ENCODE measurements at places on chromosomes 4 and X.

DNA sequence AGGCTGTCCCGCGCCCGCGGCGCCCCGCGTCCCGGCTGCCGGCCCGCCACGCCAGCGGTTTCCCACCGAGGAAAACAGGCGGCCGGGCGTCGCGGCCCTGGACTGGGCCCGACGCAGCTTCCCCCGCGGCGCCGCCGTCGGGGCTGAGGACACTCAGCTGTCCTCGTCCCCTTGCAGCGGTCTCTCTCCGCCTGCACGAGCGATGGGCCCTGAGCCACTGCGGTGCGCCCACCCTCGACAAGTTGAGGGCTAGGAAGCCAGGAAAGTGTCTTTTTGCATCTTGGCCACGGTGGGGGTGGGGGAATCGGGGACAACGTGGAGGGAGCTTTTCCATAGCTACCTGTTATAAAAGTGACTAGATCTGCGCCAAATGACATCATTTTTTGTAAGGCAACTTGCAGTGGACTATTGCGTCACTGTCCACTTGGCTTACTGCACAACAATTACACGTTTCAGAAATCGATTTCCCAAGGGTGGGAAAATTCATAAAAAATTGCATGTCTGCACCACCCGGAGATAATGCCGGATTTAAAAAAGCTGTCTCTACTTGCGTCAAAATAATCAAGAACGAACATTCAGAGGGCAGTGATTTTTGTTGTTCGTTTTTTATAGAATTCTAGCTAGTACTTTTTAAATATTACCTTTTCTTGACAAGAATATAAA, 1.1 kb downstream of the KLHL15 start:
- DNase-seq = no peak

- no peak for DNase-seq
Measured at GRCh38 chr4:3857269-3857926, 91.2 kb downstream of the ADRA2C start.

DNA sequence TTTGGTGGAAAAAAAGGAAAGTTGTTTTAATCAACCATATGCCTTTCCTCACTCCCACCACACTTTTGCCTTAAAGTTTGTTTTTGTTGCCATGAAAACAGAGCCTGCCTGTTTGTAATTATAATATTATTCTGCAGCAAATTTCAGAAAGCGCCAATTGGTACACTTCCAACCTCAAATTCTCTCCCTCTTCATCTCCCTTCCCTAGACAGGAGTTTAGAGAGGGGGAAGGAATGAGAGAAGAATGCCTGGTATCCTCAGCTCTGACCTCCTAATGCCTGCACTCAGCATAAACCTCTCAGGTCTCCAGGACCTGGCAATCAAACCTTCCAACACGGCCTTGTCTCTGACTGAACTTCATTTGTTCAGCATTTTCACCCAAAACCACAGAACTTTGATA, 138.4 kb upstream of the HCCS start:
- no peak for DNase-seq

DNA sequence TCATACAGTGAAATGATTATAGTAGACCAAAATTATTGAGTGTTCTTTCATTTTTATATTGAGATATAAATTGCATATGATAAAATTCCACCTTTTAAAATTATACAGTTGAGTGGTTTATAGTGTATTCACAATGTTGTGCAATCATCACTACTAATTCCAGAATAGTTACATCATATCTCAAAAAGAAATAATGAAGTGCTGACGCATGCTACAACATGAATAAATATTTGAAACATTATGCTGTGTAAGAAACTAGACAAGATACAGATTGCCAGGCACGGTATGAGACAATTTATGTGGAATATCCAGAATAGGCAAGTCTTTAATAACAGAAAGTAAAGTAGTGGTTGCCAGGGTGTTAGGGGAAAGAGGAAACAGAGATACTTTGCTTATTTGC, 871.7 kb downstream of the FAM133A start:
- DNase-seq = no peak

- DNase-seq = no peak
Measured at GRCh38 chr4:39353478-39354253, 12.5 kb downstream of the RFC1 start.

DNA sequence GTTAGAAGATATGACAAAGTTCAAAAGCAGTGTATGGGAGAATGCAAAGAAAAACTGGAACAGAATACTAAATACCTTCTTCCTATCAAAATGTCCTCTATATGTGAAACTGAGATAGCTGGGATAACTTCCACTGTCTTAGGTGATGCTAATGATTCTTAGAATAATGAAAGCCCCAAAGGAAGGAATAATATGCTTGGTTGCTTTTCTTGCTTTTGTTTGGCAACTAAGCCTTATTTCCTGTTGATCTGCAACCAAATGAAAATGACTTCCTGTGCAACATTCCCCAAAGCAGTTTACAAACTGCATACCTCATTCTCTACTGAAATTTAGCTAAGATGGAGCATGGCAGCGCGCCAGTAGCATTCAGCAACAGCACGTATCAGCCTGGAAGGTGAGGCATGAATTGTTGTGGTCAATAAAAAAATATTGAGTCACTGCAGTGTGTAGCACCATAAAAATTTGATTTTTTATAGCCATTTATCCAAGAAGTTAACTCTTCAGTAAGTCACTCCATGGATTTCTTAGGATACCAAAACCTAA, 18.7 kb downstream of the NDNF start:
- no peak for DNase-seq

- DNase-seq = no peak
Measured at GRCh38 chrX:94961730-94962129, 1287.7 kb downstream of the FAM133A start.

DNA sequence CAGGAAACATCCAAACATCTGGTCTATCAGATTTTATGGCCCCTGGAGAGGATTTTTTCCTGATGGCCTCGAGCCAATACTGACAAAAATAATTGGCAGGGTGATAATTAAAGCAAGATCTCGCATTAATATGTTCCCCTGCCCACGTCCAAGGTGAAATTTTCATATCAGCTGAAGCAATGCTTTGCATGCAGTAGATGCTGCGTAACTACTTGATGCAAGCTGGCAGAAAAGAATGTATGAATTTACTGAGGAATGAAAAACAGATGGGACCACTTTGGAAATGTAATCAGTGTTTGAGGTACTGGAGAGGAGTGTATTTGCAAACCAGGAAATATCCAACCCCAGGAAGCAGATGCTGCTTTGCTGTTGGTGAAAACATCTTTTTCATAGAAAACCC, 36.8 kb upstream of the REST start:
- no peak for DNase-seq

DNA sequence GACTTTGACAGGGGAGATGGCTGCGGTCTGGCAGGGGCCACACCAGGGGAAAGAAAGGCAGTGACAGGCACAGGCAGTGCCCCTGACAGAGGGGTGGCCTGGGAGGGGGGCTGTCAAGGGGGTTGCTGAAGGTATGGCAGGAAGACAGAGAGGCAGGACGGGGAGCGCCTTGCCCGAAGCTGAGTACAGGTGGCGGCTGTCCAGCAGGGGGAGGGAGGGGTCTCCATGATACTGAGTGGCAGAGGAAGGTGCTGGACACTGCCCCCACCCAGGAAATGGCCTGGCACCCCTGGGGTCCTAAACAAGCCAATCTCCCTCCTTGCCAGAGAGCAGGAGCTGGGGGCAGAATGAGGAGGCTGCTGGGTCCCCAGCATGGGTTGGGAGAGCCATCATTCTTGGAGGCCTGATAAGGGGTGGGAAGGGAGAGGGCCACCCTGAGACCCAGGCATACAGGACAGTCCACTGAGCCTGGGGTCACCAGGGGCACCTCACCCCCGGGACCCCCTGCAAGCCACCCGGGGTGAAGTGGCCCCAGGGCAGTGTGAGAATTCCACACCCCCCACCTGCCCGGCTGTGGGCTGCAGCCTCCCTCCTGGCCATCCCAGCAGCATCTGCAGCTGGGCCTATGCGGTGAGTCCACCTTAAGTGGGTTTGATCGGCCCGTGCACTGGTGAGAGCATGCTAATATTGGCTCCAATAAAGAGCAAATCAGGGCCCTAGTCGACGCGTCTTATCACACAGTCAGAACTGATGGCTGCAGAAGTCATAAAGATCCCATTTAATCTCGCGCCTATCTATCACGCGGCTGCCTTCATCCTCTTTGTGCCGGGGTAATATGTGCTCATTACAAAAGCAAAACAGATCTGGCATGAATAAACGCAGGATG, 108.5 kb downstream of the FAM53A start:
- DNase-seq = no peak

DNA sequence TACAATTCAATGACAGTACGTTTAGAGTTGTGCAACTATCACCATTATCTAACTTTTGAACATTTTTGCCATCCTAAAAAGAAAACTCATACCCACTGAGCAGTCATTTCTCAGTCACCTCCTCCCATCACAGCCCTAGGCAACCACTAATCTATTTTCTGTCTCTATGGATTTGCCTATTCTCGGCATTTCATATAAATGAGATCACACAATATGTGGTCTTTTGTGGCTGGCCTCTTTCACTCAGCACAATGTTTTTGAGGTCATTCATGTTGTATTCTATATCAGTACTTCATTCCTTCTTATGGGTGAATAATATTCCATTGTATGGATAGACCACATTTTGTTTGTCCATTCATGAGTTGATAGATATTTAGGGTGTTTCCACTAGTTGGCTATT, 103.0 kb downstream of the PPEF1 start:
- DNase-seq = no peak

DNA sequence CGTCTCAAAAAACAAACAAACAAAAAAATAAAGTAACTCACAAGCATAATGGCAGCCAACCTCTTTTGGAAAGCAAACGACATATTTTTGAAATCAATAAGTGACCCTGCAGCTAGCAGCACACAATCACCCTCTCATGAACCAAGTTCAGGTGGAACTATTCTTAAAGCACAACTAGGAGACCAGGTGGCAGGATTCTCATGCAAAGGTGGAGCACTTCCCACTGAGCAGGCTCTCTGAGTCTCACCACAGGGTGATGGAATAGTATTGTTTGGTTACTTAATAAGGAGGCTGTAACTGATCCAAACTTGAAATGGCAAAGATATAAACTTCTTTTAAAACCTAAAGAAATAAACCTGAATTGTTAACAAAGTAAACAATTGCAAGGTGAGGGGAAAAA, 1293.1 kb downstream of the PCDH19 start:
- no peak for DNase-seq

DNA sequence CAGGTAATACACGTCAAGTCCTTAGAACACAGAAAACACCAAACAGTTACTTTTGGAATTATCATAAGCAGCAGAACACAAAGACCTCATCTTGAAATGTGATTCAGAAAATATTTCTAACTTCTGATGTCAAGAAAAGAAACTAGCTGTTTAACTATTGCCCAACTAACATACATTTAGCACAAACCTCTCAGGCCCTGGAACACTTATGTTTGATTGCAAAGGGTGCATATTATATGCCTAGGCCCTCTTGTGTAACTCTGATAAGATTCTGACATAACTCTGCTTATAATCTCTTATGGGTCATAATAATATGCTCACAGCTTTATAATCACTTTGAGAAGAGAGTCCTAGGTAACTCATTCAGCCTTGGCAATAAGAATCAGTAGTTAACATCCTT, 62.6 kb downstream of the TBC1D9 start:
- DNase-seq = no peak

DNA sequence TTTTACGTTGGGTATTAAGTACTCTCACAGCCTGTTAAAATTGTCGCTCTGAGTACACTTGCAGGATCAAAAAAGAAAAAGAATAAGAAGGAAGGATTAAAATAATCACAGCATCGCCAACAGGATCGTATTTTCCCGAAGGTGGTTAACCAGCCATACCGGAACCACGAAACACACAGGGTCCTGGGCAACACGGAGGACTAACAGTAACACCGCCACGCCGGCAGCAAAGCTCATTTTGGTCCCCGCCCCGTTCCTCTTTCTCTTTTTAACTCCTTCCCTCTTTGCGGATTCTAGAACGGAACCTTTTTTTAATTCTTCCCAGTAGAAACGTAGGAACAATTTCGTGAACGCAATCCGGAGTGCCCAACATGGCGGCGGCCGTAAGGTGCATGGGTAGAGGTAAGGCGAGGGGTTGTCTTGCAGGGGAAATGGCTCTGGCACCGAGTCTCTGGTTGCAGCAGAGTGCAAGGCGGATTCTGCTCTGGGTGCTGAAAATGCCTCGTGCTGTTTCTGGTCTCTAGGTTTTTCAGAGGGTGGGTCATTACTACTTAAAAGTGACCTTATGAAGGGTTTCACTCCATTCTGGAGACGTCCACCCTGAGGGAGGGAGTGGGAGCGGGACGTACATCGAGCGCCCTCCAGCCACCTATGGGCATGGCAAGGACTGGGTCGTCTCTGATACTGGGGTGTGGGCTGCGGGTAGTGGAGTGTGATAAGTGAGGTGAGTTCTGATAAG, at the start of gene MRPL1:
MRPL1 (plus strand) TSS at position 353 of the 739 bp plus-strand sequence; CDS start at position 372, 19 bp downstream.
- DNase-seq = peak; percentile 86

DNA sequence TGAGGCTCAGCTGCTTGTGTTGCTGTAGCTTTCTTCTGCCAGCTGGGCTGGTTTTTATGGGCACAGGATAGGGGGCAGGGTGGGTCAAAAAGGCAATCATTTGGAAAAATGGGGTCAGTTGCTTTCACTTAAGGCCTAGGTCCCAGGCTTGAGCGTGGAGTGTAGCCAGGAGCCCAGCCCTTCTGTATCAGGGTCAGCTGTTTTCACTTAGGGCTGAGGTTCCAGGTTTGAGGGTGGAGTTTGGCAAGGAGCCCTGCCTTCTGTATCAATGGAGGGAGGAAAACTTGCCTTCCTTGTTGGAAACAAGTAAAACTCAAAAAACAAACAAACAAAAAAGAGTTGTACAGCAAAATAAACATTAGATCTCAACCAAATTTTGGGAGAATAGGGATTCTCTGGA, 37.0 kb upstream of the UGT8 start:
- DNase-seq = no peak

- no peak for DNase-seq
Measured at GRCh38 chrX:39728025-39728424, 369.7 kb downstream of the BCOR start.

DNA sequence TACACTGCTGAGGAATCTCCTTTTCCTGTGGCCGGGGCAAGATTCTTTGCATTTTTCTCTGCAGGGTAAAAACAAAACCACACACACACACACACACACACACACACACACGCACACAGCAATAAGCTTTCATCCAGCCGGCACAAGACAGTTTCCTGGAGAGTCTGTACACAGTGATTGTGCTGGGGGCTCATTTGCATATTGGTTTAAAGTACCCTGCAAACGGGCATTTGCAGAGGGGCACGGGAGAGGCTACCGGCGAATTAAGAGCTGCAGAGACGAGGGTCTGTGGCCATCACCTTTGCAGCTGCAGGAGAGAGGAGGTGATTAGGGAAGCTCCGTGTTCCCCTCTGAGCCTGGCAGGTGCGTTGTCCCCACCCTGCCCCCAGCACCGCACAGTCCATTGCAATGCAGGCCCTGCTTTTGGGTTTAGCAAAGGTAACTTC, 219.9 kb downstream of the SHOX start:
- DNase-seq = no peak

GRCh38 chrX:78092296-78092695, 11.8 kb upstream of the PGK1 start:
- DNase-seq = no peak

Data from activated CD4-positive, alpha-beta T cell treated with anti-CD3 and anti-CD28 coated beads, Interleukin-2, amount 50 U/mL, for 4 hours (primary cell).